ENCODE measurements at places on chromosomes 13 and 19.

DNA sequence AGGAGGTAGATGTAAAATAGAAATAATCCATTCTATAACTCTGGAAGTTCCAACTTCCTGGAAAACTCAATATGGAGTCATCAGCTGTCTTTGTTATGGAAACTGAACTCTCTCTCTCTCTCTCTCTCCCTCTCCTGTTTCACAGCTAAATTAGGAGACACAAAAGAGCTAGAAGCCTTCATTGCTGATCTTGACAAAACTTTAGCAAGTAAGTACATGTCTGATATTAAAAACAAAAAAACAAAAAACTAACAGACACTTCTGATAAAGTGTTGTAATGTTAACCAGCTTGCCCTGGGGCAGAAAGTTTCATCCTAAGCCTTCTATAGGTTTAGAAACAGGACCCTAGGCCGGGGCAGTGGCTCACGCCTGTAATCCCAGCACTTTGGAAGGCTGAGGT is 11.3 kb downstream of the RGCC start:
- no peak for DNase-seq

- no peak for DNase-seq
These were observed 1.3 kb downstream of the KLK6 start for GRCh38 chr19:50967929-50968715.

GRCh38 chr13:48542581-48543341 is 9.9 kb upstream of the RCBTB2 start:
- no peak for DNase-seq

DNA sequence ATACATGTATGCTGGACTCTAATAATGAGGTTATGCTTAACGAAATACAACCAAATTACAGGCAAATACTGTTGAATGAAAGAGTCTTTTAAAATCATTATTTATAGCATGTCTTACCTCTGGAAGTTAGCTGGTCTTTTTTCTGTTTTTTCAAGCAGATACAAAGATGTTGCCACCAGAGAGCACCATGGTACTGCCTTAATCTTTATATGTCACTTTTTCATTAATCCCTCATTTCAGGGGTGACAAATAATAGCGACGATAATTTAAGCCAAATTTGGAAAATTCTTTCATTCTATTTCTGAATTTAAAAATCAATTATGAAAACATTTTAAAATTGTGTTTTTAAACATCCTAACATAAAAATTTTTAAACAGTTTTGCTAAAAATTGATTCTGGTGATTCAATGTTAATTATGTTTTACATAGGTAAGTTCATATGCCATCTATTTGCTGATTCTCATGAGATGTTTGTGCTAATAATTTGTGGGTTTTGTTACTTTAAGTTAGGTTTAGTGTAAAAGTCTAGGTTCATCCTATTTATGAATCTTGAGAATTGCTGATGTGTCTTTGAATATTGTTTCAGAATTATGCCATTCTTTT is 379.3 kb upstream of the SGCG start:
- no peak for DNase-seq

DNA sequence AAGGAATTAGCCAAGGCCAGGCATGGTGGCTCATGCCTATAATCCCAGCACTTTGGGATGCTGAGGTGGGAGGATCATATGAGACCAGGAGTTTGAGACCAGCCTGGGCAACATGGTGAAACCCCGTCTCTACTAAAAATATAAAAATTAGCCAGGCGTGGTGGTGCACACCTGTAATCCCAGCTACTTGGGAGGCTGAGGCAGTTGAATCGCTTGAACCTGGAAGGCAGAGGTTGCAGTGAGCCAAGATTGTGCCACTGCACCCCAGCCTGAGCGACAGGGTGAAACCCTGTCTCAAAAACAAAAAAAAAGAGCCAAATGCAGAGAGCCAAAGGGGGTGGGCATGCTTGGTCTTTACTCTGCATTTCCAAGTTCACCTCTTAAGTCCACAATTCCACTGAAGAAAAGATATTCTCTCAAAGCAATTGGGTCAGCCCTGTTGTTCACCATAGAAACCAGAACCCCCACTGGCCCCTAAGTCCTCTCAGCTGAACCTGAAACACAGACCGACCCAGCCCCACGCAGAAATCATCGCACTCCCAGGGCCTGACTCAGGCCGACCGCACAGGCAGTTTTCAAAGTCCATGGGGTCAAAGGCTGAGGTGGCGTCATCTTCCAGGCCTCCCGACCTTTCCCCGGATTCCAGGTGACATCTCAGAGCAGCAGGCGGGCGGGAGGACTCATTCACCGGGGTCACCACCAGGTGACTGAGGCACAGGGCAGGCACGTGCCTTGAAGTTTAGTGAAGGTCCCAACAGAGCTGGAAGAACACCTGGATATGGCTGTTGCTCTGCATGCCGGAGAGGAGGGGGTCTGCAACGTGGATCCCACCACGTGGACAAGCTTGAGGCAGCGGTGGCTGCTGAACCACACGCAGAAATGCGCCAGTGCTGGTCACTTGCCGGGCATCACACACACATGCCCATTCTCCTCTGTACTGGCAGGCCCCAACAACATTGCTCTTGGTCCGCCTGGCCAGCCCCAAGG is 33.1 kb downstream of the SLC25A42 start:
- no peak for DNase-seq

DNA sequence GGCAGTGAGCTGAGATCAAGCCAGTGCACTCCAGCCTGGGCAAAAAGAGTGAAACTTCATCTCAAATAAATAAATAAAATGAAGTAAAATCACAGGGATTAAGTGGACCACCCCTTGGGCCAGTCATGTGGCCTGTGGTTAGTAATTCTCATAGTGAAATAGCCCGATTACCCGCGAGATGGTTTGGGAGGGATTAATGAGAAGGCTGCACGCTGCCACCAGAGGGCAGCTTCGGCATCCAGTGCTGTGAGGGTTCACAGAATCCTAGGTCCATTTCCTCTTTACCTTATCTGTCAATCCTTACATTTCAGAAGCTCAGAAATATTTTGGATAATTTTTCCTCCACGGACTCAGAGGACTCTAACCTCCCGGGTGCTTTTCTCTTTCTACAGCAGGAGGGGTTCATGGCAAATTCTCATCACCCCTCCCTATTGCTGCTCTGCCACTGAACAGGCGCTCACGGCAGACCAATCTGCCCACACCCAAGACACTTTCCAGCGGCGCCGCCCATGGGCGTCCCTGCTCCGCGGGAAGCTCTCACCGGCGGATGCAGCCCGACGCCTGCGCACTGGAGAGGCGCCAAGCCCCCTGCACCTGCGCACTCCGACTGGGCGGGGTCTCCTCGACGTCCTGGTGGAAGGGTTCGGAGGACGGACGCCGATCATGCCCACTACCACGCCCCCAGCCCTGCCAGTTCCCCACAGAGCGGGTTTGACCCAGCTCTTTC is 11.0 kb downstream of the ZNF835 start:
- DNase-seq = no peak

DNA sequence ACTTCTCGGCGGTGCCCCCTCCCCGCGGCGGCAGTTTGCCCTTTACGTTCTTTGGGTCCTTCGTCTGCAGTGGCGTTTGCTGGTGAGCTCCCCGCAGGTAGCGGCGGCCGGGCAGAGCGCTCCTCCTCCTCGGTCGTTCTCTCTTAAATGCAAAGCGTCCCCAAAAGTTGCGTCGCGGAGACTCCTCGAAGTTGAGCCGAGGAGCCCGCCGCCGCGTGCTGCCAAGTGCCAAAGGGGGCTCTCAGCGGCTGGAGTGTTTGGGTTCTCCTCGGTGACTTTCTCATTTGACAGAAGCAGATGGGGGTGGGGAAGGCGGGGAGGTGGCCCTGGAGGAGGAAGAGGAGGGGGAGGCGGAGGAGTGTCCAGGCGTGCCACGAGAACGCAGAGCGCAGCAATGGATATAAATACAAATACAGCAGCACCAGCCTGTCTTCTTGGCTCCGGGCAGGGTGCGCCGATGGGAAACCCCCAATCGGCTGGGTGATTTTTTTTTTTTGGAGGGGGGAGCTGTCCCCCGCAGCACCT is at the start of gene SOX21:
TSS of gene SOX21 (minus strand) at position 259 of the 525 bp plus-strand sequence. CDS start 496 bp downstream, outside the sequence.
- no peak for DNase-seq

GRCh38 chr19:19746286-19747213 is 13.6 kb upstream of the ZNF14 start:
- DNase-seq = no peak

DNA sequence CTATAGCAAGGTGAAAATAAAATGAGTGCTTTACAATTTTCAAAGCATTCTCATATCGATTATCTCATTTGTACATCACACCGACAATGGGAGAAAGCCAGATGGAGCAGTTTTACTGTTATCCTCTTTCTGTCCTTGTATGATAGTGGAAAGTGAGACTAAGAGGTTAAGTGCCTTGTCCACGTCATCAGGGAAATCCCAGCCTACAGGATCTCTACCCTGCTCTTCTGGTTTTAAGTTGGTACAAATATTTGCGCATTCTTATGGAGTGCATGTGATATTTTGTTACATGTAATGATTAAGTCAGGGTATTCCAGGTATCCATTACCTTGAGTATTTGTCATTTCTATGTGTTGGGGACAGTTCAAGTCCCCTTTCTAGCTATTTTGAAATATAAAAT is 12.4 kb upstream of the ENOX1 start:
- DNase-seq = no peak

GRCh38 chr19:52936151-52936953 is 13.1 kb upstream of the ZNF888 start:
- no peak for DNase-seq

GRCh38 chr13:106234636-106235035 is 300.8 kb downstream of the EFNB2 start:
- no peak for DNase-seq

DNA sequence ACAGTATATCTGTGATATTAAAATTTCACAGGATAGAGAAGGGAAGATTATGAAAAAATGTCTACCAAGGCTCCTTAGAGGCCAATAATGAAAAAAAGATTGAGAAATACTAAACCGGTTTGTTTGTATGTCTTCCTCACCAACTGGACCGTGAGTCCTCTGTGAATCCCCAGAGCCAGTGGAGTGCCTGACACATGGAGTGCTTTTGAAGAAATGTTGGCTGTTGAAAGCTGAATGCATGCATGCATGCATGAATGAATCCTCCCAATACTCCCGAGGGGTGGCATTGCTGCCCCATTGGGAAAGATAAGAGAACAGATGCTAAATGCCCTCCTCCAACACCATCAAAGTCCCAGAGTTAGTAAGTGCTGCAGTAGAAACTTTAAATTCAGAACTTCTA is 152.7 kb upstream of the SERP2 start:
- DNase-seq = no peak

DNA sequence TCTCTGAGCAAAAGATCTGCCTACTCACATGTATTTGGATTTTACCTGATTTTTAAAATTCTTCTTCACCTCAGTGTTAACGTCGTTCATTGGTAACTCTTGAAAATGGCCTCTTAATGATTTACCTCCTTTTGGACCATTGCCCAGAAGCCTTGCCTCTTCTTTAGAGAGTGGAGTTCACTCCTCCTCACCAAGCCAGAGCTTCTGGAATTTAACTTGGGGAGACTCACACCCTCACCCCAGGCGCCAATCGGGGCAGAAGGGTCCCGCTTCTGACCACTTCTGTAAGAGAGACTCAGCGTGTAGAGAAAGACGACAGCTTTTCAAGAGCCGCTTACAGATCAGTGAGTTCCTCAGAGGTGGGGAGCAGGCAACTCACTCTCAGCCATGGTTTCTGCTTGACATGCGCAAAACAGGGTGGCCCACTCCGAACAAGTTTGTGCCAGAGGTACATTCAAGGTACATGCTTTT is 2.7 kb downstream of the PNMA8C start:
- DNase-seq = no peak

- no peak for DNase-seq
These were observed 151.6 kb downstream of the GPC6 start for GRCh38 chr13:93378184-93378583.

GRCh38 chr13:73833325-73834070 is 300.7 kb downstream of the KLF12 start:
- no peak for DNase-seq

GRCh38 chr13:74040200-74040599 is 94.0 kb downstream of the KLF12 start:
- peak; percentile 15 for DNase-seq

DNA sequence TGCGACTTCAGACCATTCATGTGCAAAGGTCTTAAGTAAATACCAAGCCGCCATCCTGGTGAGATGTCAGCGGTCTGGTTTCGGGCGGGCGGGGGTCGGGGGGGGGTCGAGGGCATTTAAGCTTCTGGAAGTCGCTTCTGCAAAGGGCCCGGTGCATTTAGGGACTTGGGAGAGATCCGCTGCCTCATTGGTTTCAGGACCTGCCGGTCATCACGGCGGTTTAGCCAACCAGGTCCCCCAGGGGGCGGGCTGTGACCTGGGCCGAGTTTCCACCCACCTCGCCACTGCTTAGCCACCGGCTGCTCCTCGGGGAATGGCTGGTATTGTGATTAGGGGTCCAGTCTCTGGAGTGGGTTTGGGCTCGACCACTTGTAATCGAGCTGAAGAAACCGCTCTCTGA is 7.8 kb downstream of the ANKLE1 start:
- DNase-seq = no peak

DNA sequence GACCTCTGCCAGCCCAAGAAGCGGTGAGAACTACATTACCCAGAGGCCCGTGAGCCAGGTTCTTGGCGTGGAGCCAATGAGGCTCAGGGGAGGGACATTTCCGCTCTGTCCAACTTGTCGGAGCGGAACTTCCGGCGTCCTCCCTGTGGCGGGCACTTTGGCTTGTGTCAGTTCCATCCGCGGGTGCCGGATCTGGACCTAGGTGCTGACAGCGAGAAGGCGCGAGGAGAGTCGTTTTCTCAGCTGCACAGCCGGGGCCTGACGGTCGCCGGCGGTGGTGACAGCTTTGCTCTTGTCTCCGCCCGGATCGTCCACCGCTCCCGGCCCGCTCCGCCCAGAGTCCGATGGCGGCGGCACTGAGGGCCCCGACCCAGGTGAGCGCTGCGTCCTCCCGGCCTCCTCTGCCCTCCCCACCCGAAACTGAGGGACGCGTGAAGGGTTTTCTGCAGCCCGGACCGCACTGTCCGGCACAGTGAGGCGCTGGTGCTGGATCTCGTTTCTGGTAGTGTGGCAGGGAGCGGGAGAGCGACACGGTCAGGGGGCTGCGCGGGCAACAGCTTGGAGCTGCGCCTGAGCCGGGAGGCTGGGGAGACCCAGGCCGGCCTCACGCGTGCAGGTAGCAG is at the start of gene ZNF530:
TSS of gene ZNF530 (plus strand) at position 125 of the 623 bp plus-strand sequence. CDS start 4,461 bp downstream, outside the sequence.
- DNase-seq = peak; percentile 79

DNA sequence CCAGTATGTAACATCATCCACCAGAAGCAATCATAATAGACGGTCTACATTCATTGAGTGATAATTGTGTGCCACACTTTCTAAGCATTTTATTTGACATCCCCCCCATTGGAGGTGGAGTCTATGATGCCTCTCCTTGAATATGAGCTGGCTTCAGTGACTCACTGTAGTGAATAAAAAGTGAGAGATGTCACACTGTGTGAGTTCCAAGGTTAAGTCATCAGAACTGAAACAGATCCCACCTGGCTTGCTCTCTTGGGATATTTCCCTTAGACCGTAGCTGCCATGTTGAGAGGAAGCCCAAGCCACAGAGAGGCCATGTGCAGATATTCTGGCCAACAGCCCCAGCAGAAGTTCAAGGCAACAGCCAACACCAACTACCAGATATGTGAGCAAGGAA is 12.6 kb downstream of the RTBDN start:
- DNase-seq = no peak

DNA sequence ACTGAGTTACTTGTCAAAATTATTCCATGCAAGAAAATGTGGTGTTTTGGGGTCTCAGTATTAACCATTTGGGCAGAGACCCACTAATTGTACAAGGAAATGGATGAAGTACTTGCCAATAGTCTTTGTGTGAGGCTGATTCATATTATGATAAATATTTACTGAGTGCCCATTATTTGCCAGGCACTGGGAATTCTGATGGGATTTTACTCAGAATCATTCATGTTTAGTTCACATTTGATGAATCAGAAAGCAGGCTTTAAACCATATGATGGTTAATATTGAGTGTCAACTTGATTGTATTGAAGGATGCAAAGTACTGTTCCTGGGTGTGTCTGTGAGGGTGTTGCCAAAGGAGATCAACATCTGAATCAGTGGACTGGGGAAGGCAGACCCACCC is 66.2 kb upstream of the SOX21 start:
- no peak for DNase-seq

All from activated CD4-positive, alpha-beta T cell treated with anti-CD3 and anti-CD28 coated beads for 24 hours (primary cell).